Renal cortex interstitium (tissue), 15 donors: ENCODE measurements at places on chromosomes 2 and 18. TPM values are rescaled to one million over a fixed set of nuclear protein-coding genes. Genes with fewer than 3 reads are reported as not detected.

Gene CNRIP1
- 23.2 TPM for polyA plus RNA-seq

GRCh38 chr2:151379169-151379568 is 21.8 kb downstream of the TNFAIP6 start:
- no peak for DNase-seq

DNA sequence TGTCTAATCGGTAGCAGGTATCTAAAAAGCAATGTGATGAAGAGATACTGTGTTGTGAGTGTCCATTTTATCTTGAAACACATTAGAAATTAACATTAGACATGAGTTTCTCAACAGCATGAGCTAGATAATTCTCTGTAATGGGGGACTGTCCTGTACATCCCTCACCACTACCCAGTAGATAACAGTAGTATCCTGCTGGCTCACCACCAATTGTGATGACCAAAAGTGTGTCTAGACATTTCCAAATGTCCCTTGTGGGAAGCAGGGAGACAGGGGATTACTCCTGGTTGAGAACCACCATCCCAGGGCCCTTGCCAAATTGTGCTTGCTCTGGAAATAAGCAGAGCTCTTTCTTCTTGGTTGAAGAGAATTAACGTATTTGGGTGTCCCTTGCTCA is 239.3 kb downstream of the IRS1 start:
- no peak for DNase-seq

DNA sequence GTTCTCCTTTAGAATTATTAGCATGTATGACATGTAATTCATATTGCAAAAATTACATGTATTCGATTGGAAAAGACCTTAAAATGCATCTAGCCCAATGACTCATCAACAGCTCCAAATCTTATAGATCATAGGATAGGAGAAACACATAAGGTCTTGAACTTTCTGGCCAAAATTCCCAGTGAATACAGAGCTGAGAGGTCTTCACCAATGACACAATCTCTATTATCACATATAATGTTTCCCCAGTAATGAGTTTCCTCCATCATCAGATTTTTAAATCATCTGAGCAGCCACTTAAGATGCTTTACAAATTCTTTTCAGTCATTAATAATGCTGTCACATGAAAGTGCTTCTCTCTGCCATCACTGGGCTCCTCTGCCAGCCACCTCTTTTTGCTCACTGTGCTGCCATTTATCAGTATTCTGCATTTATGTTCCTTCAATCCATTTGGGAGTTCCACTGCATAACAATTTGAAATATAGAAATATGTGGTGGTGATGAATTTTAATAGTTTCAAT is 804.9 kb downstream of the SUCLG1 start:
- no peak for DNase-seq

DNA sequence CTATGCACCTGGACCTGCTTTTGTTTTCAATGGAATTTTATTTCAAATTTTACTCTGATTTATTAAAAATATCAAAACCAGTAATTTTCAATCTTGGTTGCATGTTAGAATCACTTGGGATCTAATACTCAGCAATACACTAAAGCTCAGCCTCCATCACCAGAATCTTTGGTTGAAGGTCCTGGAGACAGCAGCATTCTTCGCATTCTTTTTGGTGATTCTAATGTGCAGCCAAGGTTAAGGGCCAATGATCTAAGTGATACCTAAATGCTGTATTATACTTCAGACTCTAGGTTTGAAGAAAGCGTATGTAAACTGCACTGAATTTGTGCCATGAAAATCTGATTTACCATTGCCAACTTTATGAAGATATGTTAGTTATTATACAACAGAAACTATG is 493.1 kb downstream of the XIRP2 start:
- no peak for DNase-seq

GRCh38 chr2:161265874-161266273 is 42.4 kb upstream of the PSMD14 start:
- DNase-seq = no peak

DNA sequence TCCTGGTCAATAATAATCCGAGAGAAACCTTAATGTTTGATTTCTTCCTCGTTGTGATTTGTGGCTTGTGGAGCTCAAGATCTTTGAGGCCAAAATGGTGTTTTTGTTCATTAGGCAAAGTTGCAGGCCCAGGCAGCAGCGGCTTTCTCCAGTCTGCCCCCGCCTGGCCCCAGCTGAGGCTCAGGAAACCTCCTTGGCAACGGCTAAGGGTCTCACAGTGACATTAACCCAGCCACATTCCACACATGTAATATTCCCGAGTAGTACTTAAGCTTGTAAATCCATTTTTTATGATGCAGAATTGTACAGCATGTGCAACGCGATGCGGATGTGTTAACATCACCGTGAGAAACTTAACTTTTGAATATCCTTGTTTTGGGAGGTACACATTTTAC is 200.1 kb downstream of the BCL11A start:
- peak; percentile 41 for DNase-seq

Gene PLCL1
- polyA plus RNA-seq = 16.6 TPM

DNA sequence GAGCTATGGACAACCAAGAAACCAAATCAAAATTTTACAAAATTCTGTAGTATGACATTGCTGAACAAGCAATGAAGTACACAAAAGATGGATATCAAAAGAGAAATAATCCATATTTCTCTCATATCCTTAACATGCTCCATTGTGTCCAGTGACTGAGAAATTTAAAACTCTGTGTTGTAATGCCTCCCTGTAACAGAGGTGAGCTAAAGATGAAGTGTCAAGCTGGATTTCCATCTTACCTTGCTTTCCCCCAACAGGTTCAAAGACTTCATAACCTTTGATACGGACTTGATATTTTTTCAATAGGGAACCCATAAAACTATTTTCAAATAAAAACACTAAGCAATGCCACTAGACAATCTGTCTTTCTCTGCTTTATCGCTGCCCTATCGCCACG is 95.7 kb upstream of the SERTAD2 start:
- no peak for DNase-seq

Gene CFAP65
- polyA plus RNA-seq = 0.11 TPM

DNA sequence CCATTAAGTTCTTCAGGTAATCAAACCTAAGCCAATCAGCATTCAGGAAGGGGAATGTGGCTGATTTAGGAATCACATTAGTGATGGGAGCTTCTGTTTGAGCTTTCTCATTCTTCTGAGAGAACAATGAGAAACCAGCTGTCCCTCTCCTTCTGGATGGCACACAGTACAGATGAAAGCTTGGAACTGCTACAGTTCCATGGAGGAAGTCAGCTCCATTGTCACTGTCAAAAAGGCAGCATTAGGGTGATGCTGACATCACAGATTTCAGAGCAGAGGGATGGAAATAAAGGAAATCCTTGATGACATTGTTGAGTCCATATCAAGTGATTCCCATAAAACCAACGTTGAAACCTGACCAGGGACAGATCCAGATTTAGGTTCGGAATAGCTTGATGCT is 36.1 kb upstream of the ACYP2 start:
- DNase-seq = no peak

GRCh38 chr2:230540332-230540731 is 124.3 kb downstream of the SP100 start:
- DNase-seq = no peak

DNA sequence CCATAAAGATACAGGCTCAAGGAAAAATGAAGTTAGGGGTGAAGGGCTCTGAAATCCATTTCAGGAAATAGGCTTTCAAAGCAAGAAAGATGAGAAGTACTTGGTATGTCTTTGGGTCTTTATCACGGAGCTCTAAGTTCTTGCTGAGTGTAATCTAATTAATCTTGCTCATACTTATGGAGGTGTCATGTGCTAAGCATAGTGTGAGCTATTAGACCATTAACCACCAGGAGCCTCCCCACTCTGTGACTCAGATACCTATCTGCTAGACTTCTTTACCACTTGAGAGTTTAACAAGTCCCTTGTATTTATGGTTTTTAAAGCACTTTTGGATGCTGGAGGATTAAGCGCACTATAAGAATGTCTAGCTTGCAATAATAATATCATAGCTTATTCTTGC is 678.7 kb downstream of the EPHA4 start:
- no peak for DNase-seq

GRCh38 chr18:64258111-64258650 is 109.3 kb upstream of the LINC00305 start:
- DNase-seq = no peak

GRCh38 chr2:239938651-239939486 is 86.3 kb downstream of the NDUFA10 start:
- DNase-seq = no peak

DNA sequence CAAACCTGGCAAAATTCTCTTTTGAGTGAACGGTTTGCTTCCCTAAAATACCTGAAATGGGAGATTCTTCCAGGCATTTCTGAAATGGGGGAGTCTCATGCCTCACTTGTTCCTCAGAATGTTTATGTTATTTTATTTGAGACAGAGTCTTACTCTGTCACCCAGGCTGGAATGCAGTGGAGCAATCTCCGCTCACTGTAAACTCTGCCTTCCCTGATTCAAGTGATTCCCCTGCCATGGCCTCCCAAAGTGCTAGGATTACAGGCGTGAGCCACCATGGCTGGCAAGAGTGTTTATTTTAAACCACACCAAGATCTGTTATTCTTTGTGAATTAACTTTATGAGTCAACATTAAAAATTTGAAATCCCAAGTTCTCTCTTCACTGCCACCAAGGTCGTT is 6.4 kb upstream of the FHL2 start:
- DNase-seq = no peak
